Panc1 (cell line): ENCODE measurements at places on chromosomes 5 and 9. TPM values are rescaled to one million over a fixed set of nuclear protein-coding genes. Genes with fewer than 3 reads are reported as not detected.

C5orf58 gene
- 0.15 TPM for total RNA-seq

C1QTNF2 gene
- total RNA-seq, result 0.44 TPM

SOHLH1 gene
- not detected for total RNA-seq

ECSCR gene
- not detected for total RNA-seq

RAB3C gene
- not detected for total RNA-seq

MARCOL gene
- total RNA-seq, result not detected

DND1 gene
- total RNA-seq, result 1.8 TPM

SLC34A3 gene
- total RNA-seq, result not detected

THBS4 gene
- total RNA-seq, result 0.31 TPM

MSANTD3 gene
- 58.7 TPM for total RNA-seq

NEURL1B gene
- total RNA-seq, result 5.3 TPM

C9orf43 gene
- 1.2 TPM for total RNA-seq

PCDHA4 gene
- 3.1 TPM for total RNA-seq

LVRN gene
- total RNA-seq, result 0.08 TPM

ARSI gene
- total RNA-seq, result 18.6 TPM

PCAT7 gene
- 0.59 TPM for total RNA-seq

BARHL1 gene
- not detected for total RNA-seq

CTSV gene
- total RNA-seq, result 27.1 TPM

FOXD4L4 gene
- 0.10 TPM for total RNA-seq

CCL28 gene
- 5.8 TPM for total RNA-seq

IL5 gene
- not detected for total RNA-seq

LHX6 gene
- 0.62 TPM for total RNA-seq

RASEF gene
- 2.9 TPM for total RNA-seq

TMEM232 gene
- 0.21 TPM for total RNA-seq
